Neuronal stem cell (in vitro differentiated cells): ENCODE measurements at places on chromosomes 5 and 9.

GRCh38 chr5:136028782-136029742 lies at the start of gene TGFBI:
TSS of gene TGFBI (plus strand) at chr5:136028988. CDS start at chr5:136029056, 68 bp downstream.
- peak; percentile 63 for DNase-seq

DNA sequence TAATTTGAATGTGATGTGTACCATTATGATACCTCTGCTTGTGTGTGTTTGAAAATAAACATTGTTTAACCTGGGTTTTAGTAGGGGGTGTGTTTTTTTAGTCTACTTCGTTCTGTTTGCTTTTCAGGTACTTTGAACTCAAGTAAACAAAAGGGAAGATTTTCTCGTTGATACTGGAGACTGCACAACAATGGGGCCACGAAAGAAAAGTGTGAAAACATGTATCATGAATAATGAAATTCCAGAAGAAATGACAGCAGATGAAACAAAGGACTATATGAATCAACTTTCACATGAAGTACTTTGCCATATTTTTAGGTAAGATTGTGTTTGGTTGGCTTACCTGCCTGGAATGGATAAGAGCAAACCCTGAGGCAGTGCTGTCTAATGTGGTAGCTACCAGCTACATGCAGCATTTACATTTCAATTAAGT lies 10.8 kb downstream of the FBXO38 start:
- no peak for DNase-seq

DNA sequence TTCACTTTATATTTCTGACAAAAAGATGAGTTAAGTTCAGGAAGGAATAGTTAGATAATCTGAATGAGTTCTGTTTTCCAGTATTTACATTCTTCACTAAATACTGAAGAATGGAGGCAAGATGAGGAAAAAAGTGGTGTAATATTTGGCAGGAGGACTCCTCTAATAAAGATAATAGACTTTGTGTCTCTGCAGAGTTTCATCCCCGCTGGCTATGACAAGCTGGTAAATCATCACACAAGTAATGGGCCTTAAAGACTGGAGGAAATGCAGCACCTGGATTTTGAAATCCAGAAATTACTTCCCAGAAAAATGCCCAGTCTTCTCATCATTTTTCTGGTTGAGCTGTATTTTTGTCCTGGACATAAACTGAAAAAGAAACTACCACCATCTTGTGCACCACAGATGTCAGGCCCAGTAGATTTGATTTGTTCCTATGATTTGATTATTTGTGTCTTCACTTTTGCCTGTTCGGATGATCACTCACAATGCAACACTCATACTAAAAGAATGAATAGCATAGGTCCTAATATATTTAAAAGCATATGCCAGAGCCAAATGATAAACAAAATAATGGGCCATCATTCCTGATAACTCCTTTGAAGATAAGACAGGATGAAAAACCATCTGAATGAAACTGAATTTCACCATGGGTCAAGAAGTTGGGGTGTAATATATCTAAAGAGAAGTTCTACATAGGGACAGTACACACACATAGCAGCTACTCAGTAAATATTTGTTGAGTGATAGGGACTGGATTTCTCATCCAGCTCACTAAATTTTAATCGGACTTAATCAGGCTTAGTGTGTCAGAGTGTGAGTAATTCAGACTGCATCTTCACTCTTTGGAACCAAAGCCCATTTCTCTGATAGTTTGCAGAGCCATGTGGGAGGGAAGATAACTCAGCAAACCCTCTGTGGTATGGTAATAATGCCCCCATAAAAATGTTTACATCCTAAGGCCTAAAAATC lies 200.5 kb downstream of the HINT1 start:
- no peak for DNase-seq

DNA sequence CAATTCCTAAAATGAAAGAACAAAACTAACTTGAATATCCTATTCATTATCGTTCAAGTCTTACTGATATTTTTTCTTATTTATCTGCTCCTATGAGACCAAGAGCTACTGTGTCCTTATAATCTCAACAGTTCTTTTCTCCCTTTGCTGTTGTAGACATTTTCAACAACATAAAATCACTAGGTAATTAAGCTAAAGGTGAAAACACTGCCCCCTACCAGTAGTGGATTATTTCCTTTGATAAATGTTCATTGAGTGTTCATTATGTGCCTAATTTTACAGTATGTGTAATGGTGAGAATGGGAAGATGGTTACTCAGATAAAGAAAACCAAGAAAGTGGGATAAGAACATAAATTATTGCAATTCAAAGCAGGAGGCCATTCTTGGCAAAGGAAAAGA lies 41.4 kb upstream of the PAPPA start:
- DNase-seq: no peak

DNA sequence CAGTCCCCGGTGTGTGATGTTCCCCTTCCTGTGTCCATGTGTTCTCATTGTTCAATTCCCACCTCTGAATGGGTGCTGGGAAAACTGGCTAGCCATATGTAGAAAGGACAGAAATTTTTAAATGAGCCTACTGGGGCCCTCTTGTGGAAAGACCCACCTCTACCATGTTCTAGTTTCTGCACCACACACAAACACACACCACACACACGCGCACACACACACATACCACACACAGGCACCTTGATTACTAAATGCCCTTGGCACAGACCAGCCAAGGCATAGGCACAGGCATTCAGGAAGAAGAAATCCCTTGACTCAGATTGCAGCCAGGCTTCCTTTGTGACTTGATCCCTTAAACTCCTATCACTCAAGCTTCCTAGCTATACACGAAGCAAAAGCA lies 60.5 kb downstream of the SIL1 start:
- DNase-seq: no peak

GRCh38 chr5:93675460-93676450 lies 65.6 kb downstream of the POU5F2 start:
- no peak for DNase-seq

- DNase-seq: no peak
These were observed 87.6 kb upstream of the RPS23 start for GRCh38 chr5:82365744-82366228.
